ENCODE measurements at places on chromosomes 4 and X.

DNA sequence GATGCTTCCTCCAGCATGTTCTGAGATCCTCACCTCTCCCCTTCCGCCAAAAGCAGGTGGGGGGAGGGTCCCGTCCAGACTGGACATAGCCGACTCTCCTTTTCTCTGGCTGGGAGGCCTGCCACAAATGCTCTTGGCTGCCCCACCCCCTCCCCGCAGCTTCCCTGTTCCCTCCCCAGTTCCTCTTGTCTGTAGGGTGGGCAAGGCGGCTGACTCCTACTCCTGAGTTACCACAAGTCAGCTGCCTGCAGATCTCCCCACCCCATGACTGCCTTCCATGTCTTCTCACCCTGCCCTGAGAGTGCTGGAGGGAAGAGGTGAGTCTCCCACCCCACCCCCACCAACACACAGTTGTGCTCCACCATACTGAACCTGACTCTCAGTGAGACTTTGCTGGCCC lies 2.9 kb downstream of the ATP6AP1 start:
- DNase-seq: no peak

DNA sequence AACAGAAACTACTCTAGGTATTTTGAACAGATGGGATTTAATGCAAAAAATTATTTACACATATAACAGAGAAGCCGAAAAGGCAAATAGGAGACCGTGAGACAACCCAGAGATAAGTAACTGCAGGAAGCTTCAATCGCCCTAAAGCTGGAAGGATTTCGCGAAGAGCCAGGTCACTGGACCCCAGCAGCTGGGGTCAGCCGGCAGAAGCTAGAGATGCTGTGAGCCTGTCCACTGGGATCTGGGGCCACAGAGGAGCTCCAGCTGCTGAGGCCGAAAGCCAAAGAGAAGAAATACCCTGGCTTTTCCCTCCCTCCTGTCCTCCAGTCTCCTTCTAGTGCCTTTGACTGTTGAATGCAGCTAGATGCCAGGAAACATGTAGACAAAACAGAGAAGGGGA lies 192.8 kb upstream of the BCOR start:
- no peak for DNase-seq

- DNase-seq: no peak
Measured at GRCh38 chr4:236028-236427, 69.2 kb downstream of the ZNF732 start.

DNA sequence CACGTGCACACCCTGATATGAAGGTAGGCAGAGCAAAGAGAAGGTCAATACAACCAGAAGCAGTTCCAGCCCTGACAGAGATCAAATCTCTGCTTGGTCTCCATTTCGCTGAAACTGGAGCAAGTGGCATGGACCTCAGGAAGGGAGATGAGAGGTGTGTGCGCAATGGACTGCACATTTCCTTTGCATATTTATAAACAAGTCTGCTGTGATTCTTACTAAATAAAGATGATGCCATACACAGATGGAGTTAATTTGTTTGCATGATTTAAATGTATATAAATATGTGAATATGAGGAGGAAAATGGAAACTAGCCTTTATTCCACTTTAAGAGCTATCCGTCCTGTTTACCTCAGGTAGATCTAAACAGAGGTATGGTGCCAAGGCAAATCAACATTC lies 2.1 kb upstream of the SCRG1 start:
- no peak for DNase-seq

GRCh38 chr4:86264241-86264640 lies 95.6 kb downstream of the MAPK10 start:
- DNase-seq: no peak

- no peak for DNase-seq
Measured at GRCh38 chrX:141668371-141668770, 30.2 kb downstream of the SPANXD start.

DNA sequence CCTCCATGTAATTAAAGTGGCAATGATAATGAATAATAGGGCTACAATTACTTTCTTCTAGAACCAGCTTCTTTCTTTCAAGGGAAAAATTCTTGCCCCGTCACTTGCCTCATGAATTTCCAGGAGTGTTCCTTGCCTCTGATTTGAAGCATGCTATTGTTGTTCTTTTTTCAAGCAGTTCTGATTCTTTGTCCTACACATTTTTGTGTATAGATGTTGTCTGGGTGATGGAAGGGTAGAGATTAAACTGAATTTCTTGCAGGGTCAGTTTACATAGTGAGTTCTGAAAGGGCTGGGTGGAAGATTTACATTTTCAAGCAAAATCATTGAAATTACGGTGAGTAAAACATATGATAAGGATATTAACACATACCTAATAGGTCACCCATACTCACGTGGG lies 107.0 kb upstream of the TENM3 start:
- no peak for DNase-seq

GRCh38 chr4:163217505-163217904 lies 50.8 kb upstream of the NAF1 start:
- no peak for DNase-seq

DNA sequence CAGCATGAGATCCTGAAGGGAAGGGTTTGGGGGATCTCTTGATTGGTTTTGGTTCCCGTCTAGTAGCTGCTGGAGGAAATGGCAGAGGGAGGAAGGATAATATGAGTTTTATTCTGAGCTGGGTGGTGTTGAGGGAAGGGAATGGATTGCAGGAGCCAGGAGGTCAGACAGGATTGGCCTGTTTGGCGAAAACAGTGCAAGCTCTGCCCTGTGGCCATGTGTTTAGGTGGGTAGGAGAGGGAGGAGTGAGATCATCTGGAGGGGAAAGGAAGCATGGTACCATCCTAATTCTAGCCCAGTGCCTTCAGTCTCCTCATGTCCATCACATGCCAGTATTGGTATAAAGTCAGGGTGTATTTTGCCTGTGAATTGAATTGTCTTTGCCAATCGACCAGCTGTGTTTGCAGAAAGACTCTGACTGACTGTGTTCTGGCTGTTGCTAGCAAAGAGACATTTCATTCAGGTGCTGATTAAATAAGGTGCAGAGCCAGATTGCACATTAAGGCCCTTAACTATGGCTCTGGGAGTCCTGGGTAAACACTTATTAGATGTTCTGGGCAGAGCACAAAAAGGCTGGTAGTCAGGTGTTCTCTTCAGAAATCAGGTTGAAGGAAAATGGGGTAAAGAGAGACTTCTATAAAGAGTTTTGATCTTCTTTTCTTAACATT lies 10.0 kb downstream of the TMEM164 start:
- DNase-seq: no peak

- DNase-seq: no peak
Measured at GRCh38 chr4:64781737-64782326, 372.6 kb upstream of the TECRL start.

DNA sequence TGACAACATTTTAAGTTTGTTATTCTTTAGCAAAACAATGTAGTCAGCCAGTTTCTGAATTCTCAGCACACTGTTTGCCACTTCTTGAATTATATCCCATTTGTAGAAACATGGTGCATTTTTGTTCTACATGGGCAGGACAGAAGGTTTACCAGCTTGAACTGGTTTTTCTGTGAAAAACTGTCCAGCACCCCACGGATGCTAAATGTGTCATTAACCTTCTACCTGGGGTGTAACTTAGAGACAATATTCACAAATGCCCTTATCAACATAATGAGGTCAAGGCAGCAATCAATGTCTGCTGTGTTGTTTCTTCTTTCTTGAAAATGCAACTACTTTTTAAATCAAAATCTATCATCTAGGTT lies 702.6 kb downstream of the CENPC start:
- DNase-seq: no peak

DNA sequence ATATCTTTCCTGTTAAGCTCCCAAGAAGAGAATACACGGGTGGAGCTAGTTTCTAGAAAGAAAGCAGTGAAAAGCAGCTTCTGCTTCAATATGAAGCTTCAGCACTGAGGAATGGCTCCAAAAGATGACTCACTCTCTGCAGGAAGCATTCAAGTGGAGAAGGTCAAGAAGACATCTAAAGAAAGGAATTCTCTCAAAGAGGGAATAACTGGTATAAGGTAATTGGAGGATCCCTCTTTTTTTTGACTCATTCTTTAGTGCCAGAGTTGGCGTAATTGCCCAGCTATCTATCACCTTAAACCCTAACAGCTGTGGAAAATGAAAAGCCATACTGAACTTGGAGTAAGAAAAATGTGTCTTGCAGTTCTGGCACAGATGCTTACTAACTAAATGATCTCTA lies 3.5 kb downstream of the EDA2R start:
- no peak for DNase-seq

GRCh38 chr4:159143687-159144086 lies 40.8 kb downstream of the RAPGEF2 start:
- DNase-seq: no peak

GRCh38 chr4:144656850-144657249 lies 10.9 kb downstream of the HHIP start:
- DNase-seq: no peak

- DNase-seq: no peak
Measured at GRCh38 chr4:48134081-48134480, at the start of gene TXK. TSS of gene TXK (minus strand) at chr4:48134250. CDS start at chr4:48134170, 80 bp downstream.

GRCh38 chr4:26130173-26130572 lies 190.6 kb upstream of the RBPJ start:
- DNase-seq: no peak

- no peak for DNase-seq
Measured at GRCh38 chr4:159382856-159383561, 280.1 kb downstream of the RAPGEF2 start.

- no peak for DNase-seq
Measured at GRCh38 chr4:22764183-22764582, 71.4 kb downstream of the GBA3 start.

DNA sequence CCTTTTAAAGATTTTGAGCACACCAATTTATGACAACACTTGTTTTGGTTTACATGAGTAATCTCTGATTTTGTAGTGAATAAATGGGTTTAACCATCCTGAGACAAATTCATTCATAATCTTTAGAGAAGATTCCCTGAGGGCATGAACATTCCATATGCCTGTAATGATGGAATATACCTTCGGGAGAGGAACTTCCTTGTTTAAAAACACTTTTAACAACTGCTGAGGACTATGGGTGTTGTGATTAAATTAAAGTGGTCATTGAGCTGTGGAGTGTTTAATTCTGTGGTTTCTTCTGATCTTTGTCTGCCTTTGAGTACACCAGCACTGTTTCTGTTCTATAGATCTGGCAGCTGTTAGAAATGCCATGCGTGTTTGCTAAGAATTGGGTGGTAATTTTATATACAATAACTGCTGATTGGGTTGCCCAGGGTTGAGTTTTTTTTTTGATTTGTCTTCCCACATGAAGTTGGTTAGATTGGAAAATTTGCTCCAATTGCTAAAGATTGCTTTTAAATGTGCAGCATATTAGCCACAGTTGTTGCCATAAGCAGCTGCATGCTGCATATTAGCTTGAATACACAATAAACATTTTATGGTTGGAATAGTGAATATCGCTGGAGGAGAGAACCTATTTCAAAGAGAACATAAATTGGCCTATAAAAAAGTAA lies 86.8 kb downstream of the DCLK2 start:
- DNase-seq: no peak

GRCh38 chr4:40850496-40850895 lies 100.7 kb downstream of the NSUN7 start:
- no peak for DNase-seq

GRCh38 chrX:41870719-41871151 lies 52.6 kb downstream of the CASK start:
- no peak for DNase-seq

- DNase-seq: no peak
Measured at GRCh38 chr4:137768881-137769280, 236.6 kb upstream of the PCDH18 start.
